ENCODE measurements at places on chromosomes 5 and 9.

DNA sequence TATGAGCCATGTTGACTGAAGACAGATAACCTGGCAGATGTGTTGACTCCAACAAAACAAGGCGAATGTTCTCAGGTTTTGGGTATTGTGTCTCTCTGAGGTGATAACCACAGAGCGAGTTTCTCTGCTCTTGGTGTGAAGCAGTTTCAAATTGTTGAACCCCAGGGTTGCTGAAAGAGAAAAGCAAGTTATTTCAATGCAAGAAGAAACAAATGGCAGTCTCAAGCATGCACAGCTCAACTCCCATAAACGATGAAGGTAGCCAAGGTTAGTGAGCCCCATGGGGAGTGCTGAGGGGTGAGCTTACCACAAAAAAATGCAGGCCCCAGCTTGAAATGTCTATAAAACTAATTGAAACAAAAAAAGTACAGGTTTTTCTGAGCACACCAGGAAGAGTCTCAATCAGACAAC is 220.8 kb upstream of the DAPK1 start:
- DNase-seq = no peak

- no peak for DNase-seq
Measured at GRCh38 chr5:59246145-59246869, 647.2 kb downstream of the PDE4D start.

GRCh38 chr9:122948313-122948712 is 7.5 kb downstream of the RABGAP1 start:
- no peak for DNase-seq

GRCh38 chr9:129310666-129311350 is 132.7 kb upstream of the IER5L start:
- DNase-seq = no peak

- DNase-seq = no peak
Measured at GRCh38 chr5:150081541-150082283, 4.6 kb downstream of the CSF1R start.

GRCh38 chr5:19790829-19791466 is 197.1 kb downstream of the CDH18 start:
- no peak for DNase-seq

GRCh38 chr5:106956886-106957285 is 713.9 kb downstream of the EFNA5 start:
- no peak for DNase-seq

- no peak for DNase-seq
Measured at GRCh38 chr5:40307920-40308319, 371.8 kb upstream of the PTGER4 start.

DNA sequence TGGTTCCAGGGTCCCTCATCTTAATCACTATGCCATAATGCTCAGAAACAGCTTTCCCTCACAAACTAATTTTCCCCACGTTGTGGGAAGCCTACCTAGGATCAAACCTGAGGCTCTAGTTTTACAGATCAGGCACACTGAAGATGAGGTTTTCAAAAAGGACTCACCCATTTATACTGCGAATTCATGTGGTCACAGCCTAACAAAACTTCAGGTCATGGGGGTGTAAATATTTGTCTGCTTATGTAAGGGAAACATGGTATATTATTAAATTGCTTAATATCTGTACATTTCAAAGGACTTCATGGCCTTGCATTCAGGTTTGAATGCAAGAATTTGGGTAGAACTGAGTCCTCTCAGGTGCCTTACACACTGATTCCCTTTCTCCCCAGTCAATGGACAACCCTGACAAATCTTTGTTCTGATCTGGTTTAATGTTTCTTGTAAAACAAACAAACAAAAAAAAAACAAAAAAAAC is 12.1 kb downstream of the ZFAND5 start:
- no peak for DNase-seq

GRCh38 chr9:106127776-106128175 is 433.4 kb downstream of the TMEM38B start:
- DNase-seq = no peak

DNA sequence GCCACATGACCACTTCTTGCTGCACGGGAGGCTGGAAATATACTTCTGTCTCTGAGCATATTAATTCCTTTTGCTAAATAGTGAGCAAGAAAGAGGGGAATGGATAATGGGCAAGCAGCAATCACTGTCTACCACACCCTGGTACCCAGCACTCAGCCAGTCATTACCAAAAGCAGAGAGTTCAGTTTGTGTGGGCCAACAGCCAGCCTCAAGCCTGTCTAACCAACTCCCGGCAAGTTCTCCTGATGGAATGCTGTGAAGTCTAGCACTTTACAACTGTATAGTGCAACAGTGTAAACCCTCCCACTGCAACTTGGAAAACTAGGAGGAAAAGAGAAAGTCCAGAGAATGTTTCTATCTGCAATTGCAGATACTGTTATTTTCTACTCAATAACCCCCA is 47.8 kb downstream of the PLK2 start:
- DNase-seq = no peak

GRCh38 chr5:170985486-170985885 is 123.7 kb downstream of the RANBP17 start:
- DNase-seq = no peak
